ENCODE measurements at places on chromosomes 2 and 18.

GRCh38 chr2:139876321-139876720 is 1096.1 kb upstream of the NXPH2 start:
- no peak for DNase-seq

GRCh38 chr2:145546091-145546490 is 1026.2 kb upstream of the ZEB2 start:
- no peak for DNase-seq

DNA sequence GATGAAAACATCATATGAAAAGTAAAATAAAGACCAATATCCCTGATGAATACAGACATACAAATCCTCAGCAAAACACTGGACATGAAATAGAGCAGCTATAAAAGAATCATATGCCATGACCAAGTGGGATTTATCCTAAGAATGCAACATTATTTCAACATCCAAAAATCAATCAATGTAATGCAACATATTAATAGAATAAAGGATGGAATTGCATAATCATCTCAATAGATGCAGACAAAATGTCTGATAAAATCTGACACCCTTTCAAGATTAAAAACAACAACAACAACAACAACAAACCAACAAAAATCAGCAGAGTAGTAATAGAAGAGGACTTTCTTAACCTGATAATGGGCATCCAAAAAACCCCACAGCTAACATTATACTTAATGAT is 63.8 kb upstream of the IL1R1 start:
- DNase-seq = no peak

GRCh38 chr2:171210216-171210863 is 49.6 kb upstream of the TLK1 start:
- DNase-seq = no peak

- no peak for DNase-seq
These were observed 102.8 kb downstream of the PXDN start for GRCh38 chr2:1641523-1641922.

DNA sequence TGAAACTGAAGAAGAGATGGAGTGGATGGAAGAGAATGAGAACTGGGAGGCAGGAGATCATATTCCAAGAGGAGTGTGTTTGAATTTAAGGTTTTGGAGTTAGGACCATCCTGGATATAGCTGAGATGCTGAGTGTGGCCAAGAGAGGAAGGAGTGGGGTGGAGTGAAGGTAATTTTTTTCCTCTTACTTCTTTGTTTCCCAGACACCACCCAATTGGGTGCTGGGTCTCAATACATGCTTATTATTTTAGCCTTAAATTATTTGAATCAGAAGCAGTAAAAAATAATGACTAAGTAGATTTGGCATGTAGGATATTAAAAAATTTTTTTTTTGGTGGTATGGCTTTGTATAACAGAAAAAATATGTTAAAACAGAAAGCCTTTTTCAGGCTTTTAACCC is 39.3 kb downstream of the PMAIP1 start:
- no peak for DNase-seq

DNA sequence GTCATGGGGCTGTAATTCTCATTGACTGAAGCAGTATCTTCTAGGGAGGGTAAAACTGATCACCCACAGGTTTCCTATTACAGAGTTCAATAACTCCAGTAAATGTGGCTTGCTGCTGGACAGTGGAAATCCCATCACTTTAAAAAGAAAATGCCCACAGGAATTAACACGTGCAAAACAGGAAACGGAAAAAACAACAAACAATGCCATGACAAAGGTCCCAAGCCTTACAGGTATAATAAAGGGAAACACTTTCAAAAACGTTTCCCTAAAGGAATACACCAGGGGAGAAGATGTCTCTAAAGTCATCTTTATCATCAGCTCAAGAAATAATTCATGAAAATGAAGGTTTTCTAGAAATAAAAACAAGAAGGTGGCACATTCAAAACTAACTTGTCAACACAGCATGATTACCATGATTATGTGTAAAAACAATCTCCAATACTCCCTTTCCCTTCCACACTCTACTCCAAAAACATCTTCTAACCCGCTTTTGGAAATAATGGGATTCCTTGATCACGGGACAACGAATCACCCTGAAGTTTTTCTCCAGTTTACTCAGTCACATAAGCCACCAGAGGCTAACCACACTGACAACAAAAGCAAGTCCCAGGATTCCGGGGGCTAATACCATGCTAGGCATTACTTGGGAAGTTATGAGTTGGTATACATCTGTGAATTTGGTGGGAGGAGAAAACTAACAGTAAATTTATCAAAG is 167.9 kb downstream of the TCF4 start:
- DNase-seq = no peak

GRCh38 chr18:9865764-9866490 is 19.8 kb upstream of the TXNDC2 start:
- no peak for DNase-seq

DNA sequence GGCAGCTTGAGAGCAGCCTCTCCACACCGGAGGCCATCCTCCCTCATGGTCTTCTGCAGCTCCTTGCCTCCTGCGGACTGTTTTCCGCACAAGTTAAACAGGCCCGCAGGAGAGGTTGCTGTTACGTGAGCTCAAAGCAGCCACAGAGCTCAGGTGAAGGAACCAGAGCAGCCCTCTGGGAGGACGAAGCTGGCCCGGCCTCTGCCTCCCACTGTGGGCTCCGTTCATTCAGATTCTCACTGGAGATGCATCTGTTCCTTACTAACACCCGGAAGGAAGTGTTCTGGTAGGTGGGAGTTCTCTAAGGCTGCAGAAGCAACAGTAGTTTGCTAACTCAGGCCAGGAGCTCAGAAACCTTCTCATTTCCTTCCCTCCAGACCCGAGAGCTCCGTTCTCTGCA is 10.9 kb downstream of the DIPK1C start:
- no peak for DNase-seq

GRCh38 chr2:171541202-171541887 is 19.1 kb downstream of the CYBRD1 start:
- no peak for DNase-seq

- DNase-seq = no peak
These were observed 81.5 kb upstream of the COL3A1 start for GRCh38 chr2:188892636-188893035.

DNA sequence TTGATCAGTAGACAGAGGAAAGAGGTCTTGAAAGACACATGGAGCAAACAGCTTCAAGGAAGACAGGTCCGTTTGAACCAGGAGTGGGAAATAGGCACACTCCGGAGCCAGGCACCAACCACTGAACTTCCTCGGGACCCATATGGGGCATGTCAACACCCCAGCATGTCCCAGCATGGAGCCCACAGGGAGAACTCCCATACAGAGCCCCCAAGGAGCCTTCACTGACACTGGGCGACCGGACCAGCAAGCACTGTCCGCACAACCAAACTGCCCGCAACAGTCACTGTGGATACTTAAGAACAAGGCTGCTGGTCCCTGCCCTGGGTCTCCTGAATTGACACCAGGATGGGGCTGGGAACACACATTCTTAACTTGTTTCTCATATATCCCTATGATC is 286.2 kb upstream of the SALL3 start:
- DNase-seq = no peak

DNA sequence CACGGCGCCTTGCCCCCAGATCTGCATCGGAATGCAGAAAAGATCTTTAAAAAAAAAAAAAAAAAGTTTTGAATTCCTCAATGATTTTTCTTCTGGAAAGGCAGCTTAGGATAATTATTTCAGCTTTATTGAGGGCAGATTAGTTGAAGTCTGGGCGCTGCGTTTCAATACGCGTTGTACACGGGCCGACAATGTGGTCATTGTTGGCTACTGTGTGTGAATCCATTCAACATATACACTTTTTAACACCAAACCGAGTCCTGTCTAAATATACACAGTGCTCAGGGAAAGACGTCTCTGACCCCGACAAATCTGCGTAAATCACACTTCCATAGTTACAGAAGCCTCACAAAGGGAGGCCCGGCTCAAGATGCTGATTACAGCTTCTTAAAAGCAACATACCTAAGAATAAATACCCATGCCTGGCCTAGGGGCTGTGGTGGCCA is 1.4 kb upstream of the SIX3 start:
- DNase-seq = no peak

- DNase-seq = no peak
These were observed 176.6 kb upstream of the KLHL29 start for GRCh38 chr2:23208339-23208738.

Data from GM19239 (cell line).